ENCODE measurements at places on chromosomes 3 and 15. TPM values are rescaled to one million over a fixed set of nuclear protein-coding genes. Genes with fewer than 3 reads are reported as not detected.

The CATSPER2 gene
- 3.6 TPM for total RNA-seq

- DNase-seq, result no peak
Observed at GRCh38 chr3:119301662-119302061, 7.5 kb downstream of the ARHGAP31 start.

The UCN2 gene
- 1.5 TPM for total RNA-seq

DNA sequence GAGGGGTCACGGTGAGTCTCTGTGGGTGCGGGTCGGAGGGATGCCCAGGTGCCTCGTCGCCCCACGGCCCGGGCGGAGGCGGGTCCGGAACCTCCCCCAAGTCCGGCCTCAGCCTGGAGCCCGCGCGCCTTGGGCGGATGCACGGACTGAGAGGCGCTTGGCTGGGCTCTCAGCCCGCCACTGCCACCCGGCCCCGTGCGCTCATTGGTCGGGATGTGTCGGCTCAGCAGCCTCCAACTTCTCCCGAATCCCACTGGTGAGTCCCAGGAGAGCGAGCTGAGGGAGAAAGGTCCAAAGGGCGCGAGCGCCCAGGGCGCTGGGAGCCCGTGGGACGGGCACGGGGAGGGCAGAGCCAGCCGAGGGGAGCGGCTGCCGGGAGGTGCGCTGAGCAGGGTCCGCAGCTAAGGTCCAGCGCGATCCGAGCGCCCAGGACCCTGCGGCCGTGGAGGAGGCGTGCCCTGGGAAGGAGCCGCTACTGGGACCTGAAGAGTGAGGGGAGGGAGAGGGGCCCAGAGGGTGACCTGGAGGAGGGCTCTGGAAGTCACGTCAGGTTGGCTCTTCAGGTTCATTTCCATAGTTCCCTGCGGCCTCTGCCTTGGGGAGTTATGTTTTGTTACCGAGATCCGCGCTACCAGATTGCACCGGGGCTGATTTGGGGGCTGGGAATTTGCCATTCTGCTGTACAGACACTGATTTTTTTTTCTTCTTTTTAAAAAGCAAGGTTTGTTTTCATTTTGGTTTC is at the start of gene MME:
Gene MME (plus strand): TSS at position 574 of the 742 bp plus-strand sequence. CDS start 3,849 bp downstream, outside the sequence.
- no peak for DNase-seq

- DNase-seq, result no peak
Observed at GRCh38 chr3:186151077-186151971, 42.4 kb upstream of the ETV5 start.

DNA sequence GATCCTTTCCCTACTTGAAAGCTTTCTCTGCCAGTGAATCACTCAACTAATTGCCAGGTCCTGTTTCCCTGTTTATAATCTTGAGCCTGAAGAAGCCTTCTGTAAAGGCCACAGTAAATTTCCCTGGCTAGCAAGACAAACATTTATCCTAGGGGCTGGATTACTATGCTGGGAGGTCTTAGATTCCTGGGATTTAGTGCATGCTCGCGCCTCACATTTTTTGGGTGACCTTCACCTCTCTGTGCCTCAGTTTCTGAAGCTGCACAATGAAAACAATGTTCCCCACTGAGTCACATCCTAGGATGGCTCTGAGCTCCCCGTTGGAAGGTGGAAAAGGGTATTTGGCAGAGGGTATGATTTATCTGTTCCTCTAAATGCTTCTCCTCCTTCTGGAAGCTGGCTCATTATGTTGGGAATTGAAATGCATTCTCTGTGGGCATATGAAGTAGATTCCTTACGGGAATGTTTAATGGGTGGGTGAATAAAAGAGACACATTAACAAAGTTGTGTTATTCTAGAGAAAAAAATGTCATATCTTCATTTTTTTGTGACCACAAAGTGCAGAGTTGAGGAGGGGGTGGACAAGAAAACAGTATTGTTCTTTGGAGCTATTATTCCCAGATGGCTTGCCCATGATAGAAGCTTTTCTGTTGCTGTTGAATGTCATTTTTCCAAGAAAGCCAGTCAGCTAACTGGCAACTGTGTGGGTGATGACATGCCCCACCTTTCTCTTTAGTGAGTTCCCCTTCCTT is 32.4 kb downstream of the LSM3 start:
- DNase-seq, result no peak

The SLITRK3 gene
- not detected for total RNA-seq

DNA sequence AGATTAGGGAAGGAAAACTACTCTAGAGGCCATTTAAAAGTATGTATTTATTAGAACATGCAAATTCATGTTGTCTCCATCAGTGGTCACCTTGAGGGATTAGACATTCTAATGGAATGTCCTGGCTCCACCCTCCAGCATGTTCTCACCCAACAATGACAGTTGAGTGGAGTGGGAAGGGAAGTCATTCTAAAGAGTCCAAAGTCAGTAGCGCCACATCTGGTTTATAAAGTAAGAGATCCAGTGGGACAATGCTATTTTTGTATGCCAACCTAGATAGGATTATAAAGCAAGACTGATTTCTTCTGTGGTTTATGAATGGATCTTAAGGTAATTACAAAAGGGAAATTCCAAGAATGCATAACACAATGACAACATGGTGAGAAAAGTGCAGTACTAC is 33.3 kb downstream of the SLC24A1 start:
- DNase-seq, result no peak

- DNase-seq, result no peak
Observed at GRCh38 chr3:142165194-142165593, 15.8 kb upstream of the TFDP2 start.

- no peak for DNase-seq
Observed at GRCh38 chr3:171404376-171404967, 55.7 kb downstream of the TNIK start.

- no peak for DNase-seq
Observed at GRCh38 chr15:75181780-75182179, 19.9 kb upstream of the C15orf39 start.

DNA sequence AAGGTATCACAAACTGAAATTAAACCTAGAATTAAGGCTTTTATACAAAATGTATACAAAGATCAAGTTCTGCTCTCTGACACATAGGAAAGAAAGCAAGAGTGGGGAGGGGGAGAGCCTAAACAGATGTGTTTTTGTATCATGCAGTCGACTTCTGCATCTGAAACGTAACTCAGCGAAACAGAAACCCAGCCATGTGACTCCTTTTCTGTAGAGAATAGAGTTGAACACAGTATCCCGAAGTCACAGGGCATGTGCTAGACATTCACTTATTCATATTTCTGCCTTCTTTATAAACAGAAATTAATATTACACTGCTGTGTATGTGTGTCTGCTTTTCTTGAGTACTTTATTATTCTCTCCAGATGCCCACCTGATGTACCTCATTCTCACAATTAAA is 121.0 kb downstream of the PDZRN3 start:
- no peak for DNase-seq

GRCh38 chr3:124372775-124373174 is 357.5 kb upstream of the UMPS start:
- DNase-seq, result no peak

GRCh38 chr3:169295126-169295525 is 368.4 kb downstream of the MECOM start:
- peak; percentile 4 for DNase-seq

The PLA2G4D gene
- 0.34 TPM for total RNA-seq

The PLAAT1 gene
- total RNA-seq, result not detected

DNA sequence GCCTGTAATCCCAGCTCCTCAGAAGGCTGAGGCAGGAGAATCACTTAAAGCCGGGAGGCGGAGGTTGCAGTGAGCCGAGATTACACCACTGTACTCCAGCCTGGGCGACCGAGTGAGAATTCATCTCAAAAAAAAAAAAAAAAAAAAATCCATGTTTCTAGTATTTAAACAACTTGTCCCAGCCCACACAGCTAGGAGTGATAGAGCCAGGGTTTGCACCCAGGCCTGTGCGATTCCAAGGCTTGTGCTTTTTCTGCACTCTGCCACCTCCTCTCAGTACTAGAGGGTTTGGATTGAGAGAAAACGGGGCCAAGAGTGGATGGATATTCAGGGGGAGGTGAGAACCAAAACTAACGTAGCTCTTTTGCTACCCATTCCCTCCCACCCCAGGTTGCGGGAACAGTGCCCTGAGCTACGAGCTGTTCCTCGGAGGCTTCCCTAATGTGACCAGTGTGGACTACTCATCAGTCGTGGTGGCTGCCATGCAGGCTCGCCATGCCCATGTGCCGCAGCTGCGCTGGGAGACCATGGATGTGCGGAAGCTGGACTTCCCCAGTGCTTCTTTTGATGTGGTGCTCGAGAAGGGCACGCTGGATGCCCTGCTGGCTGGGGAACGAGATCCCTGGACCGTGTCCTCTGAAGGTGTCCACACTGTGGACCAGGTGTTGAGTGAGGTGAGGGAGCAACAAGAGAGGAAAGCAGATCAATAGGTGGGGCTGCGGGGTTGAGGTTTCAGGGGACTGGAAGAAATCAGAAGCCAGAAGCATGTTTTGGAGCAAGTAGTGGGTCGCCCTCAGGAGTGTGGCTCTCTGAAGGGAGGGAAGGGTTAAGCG is 4.1 kb downstream of the CAMK2N2 start:
- DNase-seq, result no peak

The ANKRD34C gene
- not detected for total RNA-seq

The ZNF662 gene
- not detected for total RNA-seq

The ACTC1 gene
- not detected for total RNA-seq

The CPNE9 gene
- total RNA-seq, result 0.98 TPM

DNA sequence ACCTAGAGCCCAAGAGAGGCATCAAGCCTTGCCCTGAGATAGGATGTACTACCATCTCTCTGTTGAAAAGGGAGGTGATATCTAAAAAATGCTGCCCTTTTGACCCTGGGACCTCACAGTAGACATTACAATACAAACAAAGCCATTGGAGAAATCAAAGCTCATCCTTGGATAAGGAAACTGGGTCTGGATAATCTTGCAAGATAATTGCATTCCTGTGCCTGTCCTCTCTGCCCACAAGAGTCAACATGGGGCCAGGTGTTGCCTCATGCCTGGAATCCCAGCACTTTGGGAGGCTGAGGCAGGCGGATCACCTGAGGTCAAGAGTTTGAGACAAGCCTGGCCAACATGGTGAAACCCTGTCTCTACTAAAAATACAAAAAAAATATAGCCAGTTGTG is 57.3 kb upstream of the DLG1 start:
- DNase-seq, result no peak

DNA sequence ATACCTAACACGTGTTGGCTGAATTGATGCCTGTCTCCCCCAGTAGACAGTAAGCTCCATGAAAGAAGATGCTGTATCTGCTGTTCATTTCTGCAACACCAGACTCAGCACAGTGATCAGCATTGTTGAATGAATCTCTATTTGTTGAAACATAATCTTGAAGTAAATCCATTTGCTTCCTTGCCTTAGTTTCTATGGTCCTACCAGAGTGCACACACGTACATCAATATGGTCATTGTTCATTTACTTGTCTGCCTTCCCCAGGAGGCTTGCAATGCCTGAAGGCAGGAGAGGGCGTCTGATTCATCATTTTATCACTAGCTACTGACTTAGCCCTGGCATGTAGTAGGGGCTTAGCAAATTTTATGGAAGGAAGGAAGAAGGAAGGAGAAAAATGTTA is 19.2 kb downstream of the RBP2 start:
- no peak for DNase-seq

DNA sequence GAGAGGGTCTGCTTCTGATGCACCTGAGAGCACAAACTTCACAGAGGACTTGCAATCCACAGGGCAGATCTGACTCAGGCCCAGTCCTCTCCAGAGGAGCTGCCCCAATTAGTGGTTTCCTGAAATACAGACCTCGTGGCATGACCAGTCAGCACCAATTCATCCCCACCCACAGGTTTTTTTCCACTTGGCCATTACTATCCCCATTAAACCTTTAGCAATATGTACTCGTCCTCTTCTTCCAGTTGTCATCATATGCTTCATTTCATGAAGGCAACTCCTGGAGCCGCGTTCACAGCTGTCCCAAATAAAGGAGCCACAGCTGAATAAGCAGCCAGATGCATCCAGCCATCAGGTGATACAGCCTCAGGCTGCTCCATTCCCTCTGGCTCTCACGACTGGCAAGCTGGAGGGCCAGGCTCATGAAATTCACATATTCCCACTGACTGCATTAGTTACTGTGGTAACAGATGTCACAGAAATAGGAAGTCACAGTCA is 163.1 kb downstream of the FMN1 start:
- DNase-seq, result no peak

The PPP1R14D gene
- not detected for total RNA-seq

DNA sequence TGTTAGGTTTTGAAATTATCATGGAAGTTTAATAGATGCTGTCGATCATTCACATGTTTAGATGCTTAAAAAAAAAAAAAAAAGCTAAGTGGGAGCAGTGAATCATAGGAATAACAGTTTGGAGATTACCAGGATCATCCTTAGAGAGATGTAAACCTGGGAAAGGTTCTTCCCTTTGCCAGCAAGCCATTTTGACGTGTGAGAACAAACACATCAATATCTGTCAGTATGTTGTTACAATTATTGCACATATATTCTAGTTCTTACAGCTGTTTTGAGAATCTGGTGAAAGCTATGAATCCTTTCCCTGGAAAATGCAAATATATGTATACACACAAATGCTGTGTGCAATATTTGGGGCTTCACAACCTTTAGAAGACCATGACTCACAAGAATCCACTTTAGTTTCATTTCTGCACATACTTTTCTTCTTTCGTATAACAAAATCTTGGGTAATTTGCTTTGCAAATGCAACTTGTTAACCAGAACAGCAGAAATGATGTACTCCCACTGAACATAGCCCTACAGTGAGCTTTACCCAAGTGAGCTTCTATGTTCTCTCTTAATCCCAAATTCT is 12.0 kb downstream of the NFKBIZ start:
- no peak for DNase-seq

DNA sequence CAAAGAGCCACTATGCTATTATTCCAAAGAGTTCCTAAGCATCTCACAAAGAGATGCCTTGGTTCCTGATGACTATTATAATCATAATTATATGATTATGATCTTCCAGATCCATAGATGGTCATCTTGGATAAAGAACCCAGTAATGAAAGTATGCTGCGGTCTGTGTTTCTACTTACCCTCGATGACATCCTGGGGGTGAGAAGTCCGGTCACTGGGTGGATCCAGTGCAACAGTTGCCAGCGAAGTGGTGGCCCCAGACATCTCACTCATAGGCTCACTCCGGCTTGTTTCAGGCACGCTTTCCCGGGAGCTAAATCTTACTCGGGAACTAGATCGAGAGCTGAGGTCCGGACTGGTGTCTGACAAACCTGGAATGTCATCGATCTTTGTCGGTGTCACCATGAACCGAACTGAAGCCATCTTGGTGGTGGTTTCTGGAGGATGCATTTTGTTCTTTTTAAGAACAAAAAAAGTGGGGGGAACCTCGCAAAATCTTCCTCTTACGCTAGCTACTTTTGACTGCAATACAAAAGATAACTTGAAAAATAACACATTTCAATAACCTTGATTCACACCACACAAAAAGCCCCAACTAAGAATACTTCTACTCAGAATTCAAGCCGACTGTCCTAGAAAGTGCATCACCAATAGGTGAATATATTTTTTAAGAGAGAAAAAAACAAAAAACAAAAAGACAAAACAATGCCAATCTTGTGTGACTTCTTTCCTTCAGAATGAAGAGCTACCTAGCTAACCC is 1.2 kb downstream of the SLC12A6 start:
- DNase-seq, result no peak

GRCh38 chr15:56295433-56295832 is 51.8 kb upstream of the RFX7 start:
- DNase-seq, result no peak

The DNAH12 gene
- not detected for total RNA-seq

GRCh38 chr3:88132894-88133293 is 16.9 kb upstream of the C3orf38 start:
- no peak for DNase-seq

The TGM5 gene
- not detected for total RNA-seq

GRCh38 chr3:31448035-31448881 is 84.5 kb upstream of the STT3B start:
- peak; percentile 24 for DNase-seq

The ACKR4 gene
- total RNA-seq, result 0.12 TPM

The PARP15 gene
- 0.12 TPM for total RNA-seq

The TSPAN3 gene
- 140 TPM for total RNA-seq

All from HCT116 (cell line).